Stimulated activated naive CD8-positive, alpha-beta T cell treated with anti-CD3 and anti-CD28 coated beads, Interleukin-15, amount 100 ng/mL, for 72 hours (primary cell): ENCODE measurements at places on chromosomes 7 and 10.

- no peak for DNase-seq
These were observed 277.4 kb downstream of the AGMO start for GRCh38 chr7:15284396-15284795.

GRCh38 chr7:26899519-26899918 is 35.1 kb upstream of the SKAP2 start:
- no peak for DNase-seq

GRCh38 chr10:122221958-122222357 is 49.1 kb upstream of the BTBD16 start:
- no peak for DNase-seq

DNA sequence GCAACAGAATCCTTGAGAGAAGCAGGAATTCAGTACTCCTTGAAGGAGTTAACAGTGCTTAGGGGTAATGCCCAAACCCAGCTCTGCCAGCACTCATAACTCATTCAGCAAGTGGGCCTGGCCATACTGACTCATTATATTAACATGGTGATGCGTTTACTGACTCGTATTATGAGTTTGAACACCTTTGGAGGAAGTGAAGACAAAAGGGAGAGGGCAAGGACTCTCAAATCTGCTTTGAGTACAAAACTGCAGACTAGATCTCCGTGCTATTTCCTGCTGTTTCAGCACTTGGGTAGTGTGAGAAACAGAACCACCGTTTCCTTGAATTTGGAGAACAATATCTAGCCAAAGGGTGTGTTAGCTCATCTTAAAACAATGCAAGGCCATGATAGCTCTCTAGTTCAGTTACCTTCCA is 30.8 kb downstream of the SLC16A9 start:
- no peak for DNase-seq

GRCh38 chr10:110348336-110348735 is 43.6 kb upstream of the SMNDC1 start:
- no peak for DNase-seq

- DNase-seq = no peak
These were observed 286 bp downstream of the SP8 start for GRCh38 chr7:20786421-20786778.
